CD8-positive, alpha-beta memory T cell (primary cell): ENCODE measurements at places on chromosomes 6 and 20. TPM values are rescaled to one million over a fixed set of nuclear protein-coding genes. Genes with fewer than 3 reads are reported as not detected.
A peak's percentile ranks its signal among the peaks of the same experiment; 100 is the strongest.

The SSTR4 gene
- total RNA-seq = not detected

The FANCE gene
- 23.6 TPM for total RNA-seq

DNA sequence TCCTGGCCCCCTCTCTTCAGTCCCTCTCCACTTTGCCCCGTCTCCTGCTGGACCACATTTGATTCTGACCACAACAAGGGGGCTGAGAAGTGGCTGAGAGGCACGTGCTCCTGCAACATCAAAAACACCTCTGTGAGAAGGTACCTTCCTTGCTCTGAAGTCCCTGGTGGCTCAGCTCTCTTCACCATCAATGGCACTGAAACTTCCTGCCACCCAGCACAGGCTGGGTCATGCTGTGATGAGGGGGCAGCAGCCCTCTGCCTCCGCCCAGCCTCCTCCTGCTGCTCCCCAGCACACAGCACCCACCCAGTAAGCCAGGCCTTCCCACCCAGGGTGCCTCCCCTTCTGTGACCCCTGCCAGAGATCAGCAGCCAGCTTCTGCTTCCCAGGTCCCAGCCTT lies 10.3 kb downstream of the ZMYND8 start:
- peak; percentile 42 for DNase-seq

DNA sequence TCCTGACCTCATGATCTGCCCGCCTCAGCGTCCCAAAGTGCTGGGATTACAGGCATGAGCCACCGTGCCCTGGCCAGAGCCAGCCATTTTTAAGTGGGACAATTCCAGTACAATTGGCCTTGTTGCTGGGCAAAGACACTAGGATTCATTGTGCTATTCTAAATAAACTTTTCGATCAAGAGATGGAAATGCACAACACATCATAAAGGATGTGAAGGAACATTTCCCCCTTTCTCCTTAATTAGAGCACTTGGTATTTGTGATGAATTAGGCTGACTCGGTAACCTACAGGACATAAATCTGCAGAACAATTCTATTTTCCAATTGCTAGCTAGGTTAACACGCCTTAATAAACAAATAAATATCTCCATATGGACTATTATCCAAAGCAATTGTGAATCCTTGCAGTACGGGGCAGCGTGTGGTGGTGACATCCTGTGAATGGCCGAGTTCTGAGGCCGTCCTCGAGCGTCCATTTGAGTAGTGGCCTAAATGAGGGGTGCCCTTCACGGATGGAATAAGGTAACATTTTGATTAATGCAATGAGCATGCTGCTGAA lies 406.2 kb upstream of the AGPAT4 start:
- no peak for DNase-seq
